ENCODE measurements at places on chromosomes 16 and 17.

DNA sequence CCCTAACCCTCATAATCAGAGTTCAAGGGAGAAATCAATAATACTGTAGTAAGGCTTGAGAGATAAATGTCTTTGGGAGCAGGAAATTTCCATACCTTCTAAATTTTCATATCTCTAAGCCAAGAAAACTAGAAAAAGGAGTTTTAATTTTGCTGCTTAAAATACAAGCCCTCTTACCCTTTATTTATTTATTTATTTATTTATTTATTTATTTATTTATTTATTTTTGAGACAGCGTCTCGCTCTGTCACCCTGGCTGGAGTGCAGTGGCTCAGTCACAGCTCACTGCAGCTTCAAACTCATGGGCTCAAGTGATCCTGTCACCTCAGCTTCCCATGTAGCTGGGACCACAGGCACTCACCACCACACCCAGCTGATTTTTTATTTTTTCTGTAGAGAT lies 69.0 kb upstream of the GNAO1 start:
- DNase-seq: no peak

GRCh38 chr17:7803981-7804380 lies 30.0 kb upstream of the KDM6B start:
- DNase-seq: no peak

DNA sequence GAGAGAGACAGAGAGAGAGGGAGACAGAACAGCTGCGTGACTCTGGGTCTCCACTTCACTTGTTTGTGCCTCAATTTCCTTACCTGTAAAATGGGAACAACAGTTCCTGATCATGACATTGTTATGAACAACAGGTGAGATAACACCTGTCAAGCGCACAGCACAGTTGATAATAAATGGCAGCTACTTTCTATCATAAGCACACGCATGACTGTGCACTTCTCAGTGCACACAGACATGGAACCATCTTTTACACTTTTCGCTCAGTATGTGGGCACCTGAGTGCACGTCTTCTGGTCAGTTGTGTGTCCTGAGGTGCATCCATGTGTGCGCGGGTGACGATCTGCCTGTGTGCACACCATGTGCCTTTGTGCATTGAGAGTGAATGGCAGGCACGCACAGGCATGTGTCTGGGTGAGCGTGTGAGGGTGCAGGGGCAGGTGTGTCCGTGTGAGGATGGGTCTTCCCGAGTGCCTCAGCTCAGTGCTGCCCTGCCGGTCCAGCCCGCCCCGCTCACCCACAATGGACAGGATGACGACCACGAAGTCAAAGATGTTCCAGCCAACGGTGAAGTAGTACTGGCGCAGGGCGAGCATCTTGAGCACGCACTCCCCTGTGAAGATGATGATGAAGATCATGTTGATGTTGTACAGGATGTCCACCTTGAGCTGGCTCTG lies 10.3 kb upstream of the CD79B start:
- DNase-seq: no peak

DNA sequence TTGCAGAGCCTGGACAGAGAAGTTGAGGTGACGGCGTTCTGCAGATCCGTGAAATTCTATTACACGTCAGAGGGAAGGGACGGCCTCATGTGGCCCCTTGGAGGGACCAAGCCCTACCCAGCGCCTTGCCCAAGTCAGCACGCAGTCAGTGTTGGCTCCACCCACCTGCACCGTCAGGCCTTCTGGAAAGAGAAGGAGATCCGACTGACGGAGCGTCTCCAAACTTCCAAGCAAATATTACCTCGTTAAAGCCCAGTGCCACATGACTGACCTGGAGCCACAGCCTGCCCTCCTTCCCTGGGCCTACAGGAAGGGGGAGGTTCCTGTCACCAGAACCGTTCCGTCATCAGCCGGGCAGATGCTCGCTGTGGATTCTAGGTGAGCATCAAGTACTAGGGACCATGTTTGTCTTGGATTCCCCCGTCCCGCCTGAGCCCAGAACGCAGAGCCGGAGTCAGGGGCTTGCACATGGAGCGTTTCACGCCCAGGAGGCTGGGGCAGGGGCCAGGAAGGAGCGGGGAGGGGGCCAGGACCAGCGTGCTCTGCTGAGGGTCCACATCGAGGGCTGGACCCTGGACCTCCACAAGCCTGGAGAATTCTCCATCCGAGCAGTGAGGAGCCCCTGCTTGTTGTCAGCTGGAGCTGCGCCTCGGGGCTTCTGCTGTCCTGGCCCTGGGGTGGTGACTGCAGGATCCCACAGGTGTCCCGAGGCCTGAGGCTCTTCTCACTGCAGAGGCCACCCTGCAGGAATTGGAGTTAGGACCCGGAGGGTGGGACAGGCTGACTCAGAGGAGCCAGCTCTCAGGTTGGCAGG lies 22.6 kb upstream of the METRNL start:
- no peak for DNase-seq

DNA sequence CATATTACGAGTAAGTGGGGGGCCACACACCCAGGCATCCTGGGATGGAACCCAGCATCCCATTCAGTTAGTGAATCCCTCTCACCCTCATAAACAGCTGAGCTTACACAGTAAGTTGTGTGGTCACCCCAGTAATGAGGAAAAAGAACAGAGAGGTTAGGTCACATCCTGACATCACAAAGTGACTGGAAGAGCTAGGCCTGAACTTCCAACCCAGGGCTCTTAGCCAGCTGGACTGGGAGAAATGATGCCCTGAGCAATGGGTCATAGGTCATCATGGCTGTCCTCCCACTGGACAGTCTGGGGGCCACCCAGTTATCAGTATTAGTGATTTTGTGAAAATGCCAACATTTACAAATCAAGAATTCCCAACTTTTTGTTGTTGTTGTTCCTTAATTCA lies 205.3 kb downstream of the ZNF423 start:
- DNase-seq: no peak

DNA sequence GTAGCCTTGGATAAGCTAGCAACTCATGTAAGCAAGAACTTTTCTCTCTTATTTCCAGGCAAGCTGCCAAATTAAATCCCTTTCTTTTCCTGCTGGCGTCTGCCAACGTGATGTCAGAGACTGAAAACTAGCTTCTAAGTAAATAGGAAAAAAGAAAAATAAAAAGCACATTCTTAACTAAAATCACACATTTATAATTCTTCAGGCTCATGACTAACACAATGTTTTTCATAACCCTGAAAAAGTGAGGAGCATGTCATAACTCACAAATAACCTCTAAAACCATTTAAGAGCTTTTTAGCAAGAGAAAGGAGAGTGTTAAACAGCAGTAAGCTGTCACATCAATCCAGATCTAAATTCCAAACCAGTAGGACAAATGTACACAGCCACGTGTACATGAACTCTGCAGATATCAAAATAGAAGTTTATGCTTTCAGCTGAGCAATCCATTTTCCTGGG lies 110.0 kb downstream of the N4BP1 start:
- no peak for DNase-seq

DNA sequence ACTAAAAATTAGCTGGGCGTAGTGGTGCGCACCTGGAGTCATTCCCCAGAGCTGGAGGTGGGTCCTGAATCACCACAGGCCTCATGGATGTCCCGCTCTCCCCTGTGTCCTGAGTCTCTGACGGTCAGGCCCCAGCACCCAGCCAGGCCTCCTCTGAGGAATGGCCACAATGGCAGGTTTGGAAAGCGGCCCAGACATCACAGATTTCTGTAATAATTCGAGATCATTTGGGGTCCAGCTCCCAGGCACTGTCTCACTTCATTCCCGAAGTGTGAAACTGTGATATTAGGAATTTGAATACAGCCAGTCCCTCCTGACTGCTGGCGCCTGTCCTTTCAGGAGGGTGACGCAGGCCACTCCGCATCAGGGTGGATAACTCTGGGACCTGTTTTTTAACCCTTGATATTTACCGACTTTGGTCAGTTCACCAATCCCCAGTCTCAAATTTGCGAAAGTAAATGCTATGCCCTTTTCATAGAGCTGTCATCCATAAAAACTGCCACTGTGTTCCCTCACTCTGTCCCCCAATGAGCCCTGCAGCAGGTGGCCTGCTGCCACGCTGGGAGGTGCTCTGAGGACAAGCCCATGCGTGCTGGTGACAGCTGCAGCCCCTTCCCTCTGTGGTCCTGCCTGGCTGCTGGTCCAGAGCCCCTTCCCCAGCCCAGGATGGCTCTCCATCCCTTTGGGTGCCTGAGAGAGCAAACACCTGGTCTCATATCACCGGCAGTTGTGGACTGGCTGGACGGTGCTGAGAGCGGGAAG lies 28.3 kb upstream of the RPTOR start:
- DNase-seq: no peak

- DNase-seq: no peak
Observed at GRCh38 chr16:69724981-69725479, 1.3 kb downstream of the NQO1 start.

DNA sequence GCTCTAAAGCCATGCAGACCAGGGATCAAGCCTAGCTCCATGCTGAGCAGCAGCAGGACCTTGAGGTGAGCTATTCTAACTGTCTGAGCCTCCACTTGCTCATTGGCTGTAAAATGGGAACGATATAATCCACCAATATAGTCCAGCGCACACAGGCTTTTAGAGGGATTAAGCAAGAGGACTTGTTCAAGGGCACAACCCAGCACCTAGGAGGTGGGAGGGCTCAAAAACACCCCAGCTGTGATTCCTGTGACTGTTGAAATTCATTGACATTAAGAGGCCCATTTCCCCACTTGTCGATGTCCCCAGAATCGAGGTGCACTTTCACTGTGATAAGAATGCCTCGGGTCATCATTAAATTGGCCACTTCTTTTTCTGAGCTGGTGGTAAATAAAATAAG lies 4.1 kb downstream of the USH1G start:
- DNase-seq: no peak

DNA sequence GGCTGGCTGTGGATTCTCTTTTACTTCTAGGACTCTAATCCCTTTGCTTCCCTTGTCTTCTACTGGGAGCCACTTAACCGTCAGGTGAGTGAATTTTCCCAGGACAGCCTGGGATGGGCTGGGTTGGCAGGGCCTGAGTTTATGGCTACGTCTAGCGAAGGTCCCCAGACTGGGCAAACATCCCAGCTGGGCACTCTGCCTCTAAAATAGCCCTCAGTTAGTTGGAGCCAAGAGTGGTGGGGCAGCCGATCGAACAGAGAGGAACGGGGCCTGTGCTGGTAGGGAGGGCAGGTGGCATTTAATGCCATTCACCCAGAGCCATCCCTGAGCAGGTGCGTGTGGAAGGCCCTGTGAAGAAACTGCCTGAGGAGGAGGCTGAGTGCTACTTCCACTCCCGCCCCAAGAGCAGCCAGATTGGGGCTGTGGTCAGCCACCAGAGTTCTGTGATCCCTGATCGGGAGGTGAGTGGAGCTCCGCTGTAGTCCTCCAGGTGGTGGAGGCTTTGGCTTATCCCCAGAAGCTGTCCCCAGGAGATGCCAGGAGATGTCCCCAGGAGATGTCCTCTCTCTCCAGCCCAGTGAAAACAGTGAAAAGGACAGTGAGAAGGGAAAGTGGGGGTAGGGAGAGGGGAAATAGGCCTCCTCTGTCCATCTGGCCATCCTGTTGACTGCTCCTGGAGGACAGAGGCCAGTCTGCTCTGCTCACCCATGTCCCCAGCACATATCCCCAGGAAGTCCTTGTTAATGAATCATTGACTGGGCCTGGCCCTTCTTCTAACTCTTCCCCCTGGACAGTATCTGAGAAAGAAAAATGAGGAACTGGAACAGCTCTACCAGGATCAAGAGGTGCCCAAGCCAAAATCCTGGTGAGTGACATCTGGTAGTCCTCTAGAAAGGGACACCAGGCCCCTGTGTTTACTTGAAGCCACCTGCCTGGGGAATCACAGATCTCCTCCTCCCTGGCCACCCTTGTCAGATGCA lies 4.4 kb downstream of the PNPO start:
- DNase-seq: no peak

GRCh38 chr17:64554028-64554637 lies 47.4 kb downstream of the CEP95 start:
- no peak for DNase-seq

- DNase-seq: no peak
Observed at GRCh38 chr16:58912571-58912970, 178.5 kb upstream of the GOT2 start.

DNA sequence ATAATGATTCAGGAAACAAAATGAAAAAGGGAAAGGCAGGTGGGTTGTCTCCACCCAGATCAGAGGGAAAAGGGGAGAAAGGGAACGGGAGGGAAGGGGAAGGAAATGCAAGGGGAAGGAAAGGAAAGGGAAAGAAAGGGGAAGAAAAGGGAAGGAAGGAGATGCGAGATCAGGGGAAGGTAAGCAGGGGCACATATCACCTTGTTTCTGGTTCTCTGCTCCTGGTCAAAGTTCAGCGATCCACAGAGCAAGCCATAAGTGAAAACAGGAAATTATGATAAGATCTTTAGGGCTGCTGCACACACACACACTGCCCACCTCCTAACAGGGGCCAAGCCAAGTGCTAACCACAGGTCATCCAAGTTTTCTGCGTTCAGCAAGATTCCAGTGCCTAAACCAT lies 37.5 kb upstream of the GRIN2A start:
- no peak for DNase-seq

GRCh38 chr16:13480801-13481200 lies 439.2 kb upstream of the ERCC4 start:
- no peak for DNase-seq

DNA sequence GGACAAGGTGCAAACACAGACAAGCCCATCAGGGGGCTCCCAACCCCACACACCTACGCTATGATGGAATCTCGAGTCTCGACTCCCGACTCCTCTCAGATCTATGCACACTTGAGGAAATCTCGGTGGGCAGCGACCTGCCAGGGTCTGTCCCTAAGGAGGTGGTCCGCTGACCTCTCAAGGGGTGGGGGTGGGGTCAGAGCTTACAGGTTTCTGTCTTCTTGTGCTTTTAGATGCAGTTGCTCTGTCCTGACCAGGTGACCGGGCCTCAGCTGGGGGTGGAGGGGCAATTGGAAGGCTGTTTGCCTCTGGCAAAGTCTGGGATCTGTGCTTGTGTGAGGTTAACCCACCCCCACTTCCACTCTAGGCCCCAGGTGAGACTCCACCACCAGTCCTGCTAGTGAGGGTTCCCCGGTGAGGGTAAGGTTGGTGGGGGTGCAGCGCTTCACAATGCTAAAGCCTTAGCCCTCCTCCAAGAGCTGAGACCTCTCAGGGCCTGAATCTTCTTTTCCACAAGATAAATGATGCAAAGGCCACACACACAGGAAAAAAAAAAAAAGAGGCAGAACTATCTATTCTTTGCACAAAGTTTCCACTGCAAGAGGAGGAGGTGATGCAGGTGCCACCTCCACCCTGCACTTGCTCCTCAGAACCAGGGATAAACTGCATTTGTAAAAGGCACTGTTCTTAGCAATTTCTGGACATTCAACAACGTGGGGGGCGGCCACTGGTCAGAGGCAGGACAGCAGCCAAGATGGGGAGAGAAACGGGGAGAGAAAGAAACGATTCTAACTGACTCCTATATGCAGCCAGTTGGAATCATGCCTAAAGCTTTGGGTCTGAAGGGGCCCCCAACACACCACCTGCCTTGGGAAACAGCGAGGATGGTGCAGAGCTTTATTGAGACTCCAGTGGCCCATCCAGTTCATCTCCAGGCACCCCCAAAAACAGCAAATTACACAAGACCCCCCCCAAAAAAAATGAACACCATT lies 4.1 kb downstream of the CISD3 start:
- DNase-seq: no peak
